ENCODE measurements at places on chromosomes 6 and 20. TPM values are rescaled to one million over a fixed set of nuclear protein-coding genes. Genes with fewer than 3 reads are reported as not detected.
A peak's percentile ranks its signal among the peaks of the same experiment; 100 is the strongest.

HS3ST5 gene
- not detected for total RNA-seq

DNA sequence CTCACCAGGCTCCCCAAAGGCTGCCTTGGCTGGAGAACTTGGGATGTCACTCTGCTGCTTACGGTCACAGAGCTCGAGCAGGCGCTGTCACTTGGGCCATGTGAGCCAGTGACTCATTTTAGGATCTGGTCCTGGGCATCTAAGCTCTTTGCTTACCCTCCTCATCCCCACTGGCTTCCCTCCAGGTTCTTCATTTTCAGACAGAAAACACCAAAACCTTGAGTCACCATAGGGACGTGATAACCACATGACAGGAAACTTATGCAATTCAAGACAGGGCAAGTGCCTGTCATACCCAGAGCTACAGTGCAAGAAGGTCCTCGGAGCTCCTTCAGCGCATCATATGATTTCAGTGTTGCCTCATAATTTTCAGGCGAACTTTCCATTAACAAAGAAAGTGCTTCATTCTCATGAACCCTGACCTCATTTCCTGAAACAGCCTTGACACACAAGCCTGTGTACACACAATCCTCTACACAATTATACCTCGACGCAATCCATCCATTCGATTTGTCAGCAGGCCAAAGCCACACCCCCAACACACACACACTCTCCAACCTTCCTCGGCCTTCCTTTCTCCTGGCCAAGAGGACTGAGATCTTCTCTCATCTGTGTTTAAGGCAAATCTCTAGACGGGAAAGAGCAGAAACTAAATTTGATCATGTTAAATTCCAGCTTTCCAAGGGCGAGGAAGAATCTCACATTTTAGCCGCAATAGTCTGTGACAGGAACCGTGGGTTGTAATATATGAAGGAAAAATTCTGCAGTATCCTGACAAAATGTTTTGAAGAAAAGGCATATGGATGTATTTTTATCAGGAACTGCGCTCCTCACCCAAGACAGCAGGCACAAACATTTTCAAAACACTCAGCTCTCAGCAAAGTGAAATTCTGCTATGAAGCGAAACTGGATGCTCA, 25.3 kb downstream of the TBC1D7 start:
- DNase-seq, result peak; percentile 78
- no peaks in the 10 kb centered on the region for H3K27me3 ChIP-seq
- H3K27ac ChIP-seq, result peak overlapping the region; percentile 85
- H3K4me1 ChIP-seq, result peaks cover 40% of the 10 kb centered on the region
- no peak overlapping the region for H3K4me3 ChIP-seq

DNA sequence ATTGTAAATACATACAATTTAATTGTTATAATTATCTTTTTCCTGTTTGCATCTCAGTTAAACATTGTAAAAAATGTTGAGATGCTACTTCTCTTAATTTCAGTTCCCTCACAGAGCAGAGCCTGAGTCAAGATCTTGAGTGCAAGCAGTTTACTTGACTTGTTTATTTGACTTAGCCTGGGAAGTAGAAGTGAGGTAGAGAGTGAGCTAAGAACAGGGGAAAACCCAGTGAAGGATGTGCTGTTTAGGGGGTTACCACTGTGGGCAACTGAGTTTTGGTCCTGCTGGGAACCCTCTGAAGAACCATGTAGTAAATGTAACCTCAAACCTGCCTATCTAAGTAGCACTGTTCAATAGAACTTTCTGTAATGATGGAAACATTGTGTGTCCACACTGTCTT, 495.2 kb upstream of the FLRT3 start:
- no peaks in the 10 kb centered on the region for H3K27me3 ChIP-seq
- no peaks in the 10 kb centered on the region for H3K4me1 ChIP-seq
- H3K27ac ChIP-seq, result no peak overlapping the region
- H3K36me3 ChIP-seq, result no peaks in the 10 kb centered on the region
- no peak overlapping the region for H3K4me3 ChIP-seq

DNA sequence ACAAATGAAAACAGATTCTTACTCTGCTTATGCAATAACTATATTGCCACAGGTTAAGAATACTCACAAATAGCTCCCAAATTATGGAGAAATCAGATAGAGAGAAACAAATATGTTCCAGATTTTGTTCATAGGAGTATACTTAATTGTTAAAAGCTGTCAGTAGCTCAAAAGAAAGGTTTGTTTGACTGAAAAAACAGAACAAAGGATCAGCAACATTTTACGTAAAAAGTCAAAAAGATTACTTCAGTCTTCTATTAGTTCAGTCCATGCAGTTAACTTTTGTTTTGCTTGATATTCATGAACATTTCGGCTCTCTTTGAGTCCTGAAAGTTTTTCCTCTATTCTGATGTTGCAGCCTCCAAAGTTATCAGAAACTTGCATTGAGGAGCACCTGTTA, 13.4 kb upstream of the NANP start:
- no peaks in the 10 kb centered on the region for H3K27me3 ChIP-seq
- H3K36me3 ChIP-seq, result peaks cover 40% of the 10 kb centered on the region
- DNase-seq, result no peak
- no peak overlapping the region for H3K27ac ChIP-seq

PRDM13 gene
- total RNA-seq, result not detected

OPRM1 gene
- not detected for total RNA-seq

SLC26A8 gene
- not detected for total RNA-seq

DNA sequence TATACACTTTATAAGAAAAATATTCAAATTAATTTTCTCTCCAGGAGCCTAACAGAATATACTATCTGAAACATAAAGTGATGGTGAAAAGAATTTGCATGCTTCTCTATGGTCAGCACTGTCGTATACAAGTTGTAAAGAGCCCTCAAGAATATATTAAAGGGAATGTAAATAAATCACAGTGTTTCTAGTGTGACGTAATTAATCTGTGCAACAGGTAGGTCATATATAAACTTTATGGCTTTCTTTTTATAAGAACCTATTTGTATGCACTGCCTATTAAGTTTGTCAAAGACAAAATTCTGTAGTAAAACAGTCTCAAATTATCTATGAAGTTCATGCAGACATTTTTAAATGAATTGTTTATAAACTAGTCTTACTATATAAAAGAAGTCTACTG, 347.9 kb upstream of the EYS start:
- no peak for DNase-seq
- H3K4me1 ChIP-seq, result no peaks in the 10 kb centered on the region
- H3K4me3 ChIP-seq, result no peak overlapping the region
- H3K27me3 ChIP-seq, result no peaks in the 10 kb centered on the region
- H3K27ac ChIP-seq, result no peak overlapping the region

GSTA3 gene
- not detected for total RNA-seq

DNA sequence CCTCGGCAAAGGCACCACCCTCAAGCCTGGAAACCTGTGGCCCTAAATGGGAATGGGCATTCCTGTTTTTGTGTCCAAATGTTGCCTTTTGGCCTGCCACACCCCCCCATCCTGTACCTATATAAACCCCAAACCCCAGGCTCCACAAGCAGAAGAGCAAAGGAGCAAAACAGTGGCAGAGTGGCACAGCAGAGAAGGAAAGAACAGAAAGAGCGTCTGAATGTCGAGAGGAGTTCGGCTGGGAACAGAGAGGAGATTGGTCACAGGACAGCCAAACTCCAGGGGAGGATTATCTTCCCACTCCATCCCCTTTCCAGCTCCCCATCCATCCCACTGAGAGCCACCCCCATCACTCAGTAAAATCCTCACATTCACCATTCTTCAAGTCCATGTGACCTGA, 58.0 kb upstream of the PREP start:
- no peak overlapping the region for H3K4me3 ChIP-seq
- DNase-seq, result no peak
- H3K27ac ChIP-seq, result no peak overlapping the region

GRCh38 chr20:6831461-6831860, 64.0 kb downstream of the BMP2 start:
- no peaks in the 10 kb centered on the region for H3K27me3 ChIP-seq
- H3K4me1 ChIP-seq, result no peaks in the 10 kb centered on the region
- H3K36me3 ChIP-seq, result no peaks in the 10 kb centered on the region
- no peak for DNase-seq

DNA sequence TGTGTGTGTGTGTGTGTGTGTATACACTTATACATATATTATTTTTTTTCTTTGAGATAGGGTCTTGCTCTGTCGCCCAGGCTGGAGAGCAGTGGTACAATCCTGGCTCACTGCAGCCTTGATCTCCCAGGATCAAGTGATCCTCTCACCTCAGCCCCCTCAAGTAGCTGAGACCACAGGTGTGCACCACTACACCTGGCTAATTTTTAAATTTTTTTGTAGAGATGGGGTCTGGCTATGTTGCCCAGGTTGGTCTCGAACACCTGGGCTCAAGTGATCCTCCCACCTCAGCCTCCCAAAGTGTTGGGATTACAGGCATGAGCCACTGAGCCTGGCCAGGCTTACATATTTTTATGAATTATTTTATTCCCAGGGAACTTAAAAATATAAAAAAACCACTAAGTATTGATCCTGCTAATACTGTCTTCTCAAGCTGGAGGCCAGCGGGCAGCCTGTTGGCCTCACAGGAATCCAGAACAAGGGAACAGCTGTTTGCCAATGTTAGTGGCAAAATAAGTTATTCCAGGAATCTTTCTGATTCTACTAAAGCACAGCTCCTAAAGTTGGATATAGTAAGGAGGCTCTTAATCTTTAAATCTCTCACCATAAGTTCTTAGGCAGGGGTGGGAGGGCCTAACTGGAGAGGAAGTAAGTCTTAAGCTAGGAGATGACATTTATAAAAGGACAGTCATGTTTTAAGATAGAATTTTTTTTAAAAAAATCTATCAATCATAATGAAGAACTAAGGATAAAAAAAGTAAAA, 135.5 kb upstream of the NUP153 start:
- no peaks in the 10 kb centered on the region for H3K4me1 ChIP-seq
- no peak overlapping the region for H3K4me3 ChIP-seq
- no peaks in the 10 kb centered on the region for H3K36me3 ChIP-seq

GRCh38 chr20:32470940-32471339, 112.8 kb downstream of the ASXL1 start:
- H3K27me3 ChIP-seq, result no peaks in the 10 kb centered on the region
- peaks cover 9% of the 10 kb centered on the region for H3K36me3 ChIP-seq
- peak overlapping the region; percentile 72 for H3K27ac ChIP-seq
- peaks cover 17% of the 10 kb centered on the region for H3K4me1 ChIP-seq

GRCh38 chr6:42179945-42180313, 6.8 kb downstream of the GUCA1A start:
- no peak overlapping the region for H3K4me3 ChIP-seq
- H3K27ac ChIP-seq, result no peak overlapping the region
- peaks cover 4% of the 10 kb centered on the region for H3K27me3 ChIP-seq
- peaks cover 5% of the 10 kb centered on the region for H3K4me1 ChIP-seq
- DNase-seq, result peak; percentile 61
- no peaks in the 10 kb centered on the region for H3K36me3 ChIP-seq

DNA sequence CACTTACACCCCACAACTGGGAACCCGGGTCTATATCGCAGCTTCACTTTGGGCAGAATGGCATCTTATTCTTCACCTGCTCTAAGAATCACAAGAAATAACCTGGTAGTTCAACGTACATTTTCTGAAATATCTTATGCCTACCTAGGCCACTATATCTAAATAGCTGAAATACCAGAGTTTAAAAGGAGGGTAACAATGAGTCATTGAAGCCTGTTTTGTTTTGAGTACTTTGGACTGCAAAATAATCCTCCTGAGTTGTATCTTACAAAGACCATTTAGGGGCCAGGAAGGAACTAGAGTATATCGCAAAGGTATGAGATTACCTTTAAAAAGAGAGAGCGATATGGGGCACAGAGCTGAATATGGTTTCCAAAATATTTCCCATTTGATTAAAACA, 96.7 kb upstream of the NUP153 start:
- no peaks in the 10 kb centered on the region for H3K36me3 ChIP-seq
- H3K27me3 ChIP-seq, result peaks cover 8% of the 10 kb centered on the region
- H3K4me3 ChIP-seq, result no peak overlapping the region
- DNase-seq, result no peak
- no peaks in the 10 kb centered on the region for H3K4me1 ChIP-seq
- no peak overlapping the region for H3K27ac ChIP-seq

PRDM1 gene
- 24.7 TPM for total RNA-seq

DNA sequence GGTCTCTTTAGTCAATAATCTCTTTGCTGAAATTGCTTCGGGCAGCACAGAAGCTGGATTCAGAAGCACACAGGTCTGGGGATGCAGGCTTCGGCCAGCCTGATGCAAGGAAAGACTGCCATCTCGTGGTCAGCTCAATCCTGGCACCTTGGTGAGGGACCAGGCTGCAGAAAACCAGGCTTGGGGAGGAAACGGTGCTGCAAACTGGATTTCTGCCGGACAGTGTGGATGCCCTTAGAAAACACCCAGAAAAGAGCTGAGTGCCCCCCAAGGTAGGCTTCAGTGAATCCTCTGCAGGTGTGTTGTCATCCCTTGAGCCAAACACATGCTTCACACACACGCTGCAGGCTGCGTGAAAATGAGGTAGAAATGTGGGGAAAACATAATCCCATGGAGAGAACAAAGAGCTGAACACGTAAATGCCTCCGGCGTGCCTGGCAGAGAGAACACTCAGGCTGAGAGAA, 89.8 kb upstream of the PAX1 start:
- H3K4me1 ChIP-seq, result no peaks in the 10 kb centered on the region
- no peak overlapping the region for H3K4me3 ChIP-seq
- no peaks in the 10 kb centered on the region for H3K36me3 ChIP-seq
- peak; percentile 61 for DNase-seq
- H3K27ac ChIP-seq, result no peak overlapping the region

- H3K36me3 ChIP-seq, result no peaks in the 10 kb centered on the region
- H3K4me1 ChIP-seq, result no peaks in the 10 kb centered on the region
- H3K4me3 ChIP-seq, result no peak overlapping the region
- H3K27ac ChIP-seq, result no peak overlapping the region
- no peak for DNase-seq
- no peaks in the 10 kb centered on the region for H3K27me3 ChIP-seq
Observed at GRCh38 chr6:97658090-97658489, 375.1 kb upstream of the MMS22L start.

DNA sequence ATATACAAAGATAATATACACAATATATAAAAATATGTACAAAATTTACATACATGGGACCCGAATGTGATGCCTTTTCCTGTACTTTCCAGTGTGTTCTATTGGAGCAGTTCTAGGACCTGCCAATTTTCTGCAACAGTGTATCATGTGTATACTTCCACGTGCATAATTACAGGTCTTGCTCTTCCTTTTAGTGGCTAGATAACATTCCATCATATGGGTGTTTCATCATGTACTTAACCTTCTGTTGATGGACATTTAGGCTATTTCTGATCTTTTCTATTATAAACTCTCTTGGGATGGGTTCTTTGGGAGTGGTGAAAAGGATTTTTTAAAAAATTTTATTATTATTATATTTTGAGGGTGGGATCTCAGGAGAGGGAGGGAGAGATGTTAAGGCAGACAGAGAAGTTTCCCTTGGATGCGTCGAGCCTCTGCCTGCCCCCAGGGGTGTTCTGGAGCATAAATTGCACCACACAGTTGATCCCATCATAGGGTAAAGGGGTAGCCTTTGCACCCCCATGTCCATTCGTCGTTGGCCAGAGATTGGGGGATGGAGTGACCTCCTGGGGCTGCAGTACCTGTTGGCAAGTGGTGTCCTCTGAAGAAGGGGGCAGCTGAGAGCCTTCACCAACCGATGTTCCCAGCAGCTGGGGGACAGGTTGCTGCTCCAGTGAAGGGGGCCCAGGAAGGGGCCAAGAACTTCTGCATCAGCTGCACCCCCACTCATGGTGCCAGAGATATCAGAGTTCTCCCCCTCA, 110.3 kb downstream of the TOX2 start:
- no peak for DNase-seq
- H3K27ac ChIP-seq, result no peak overlapping the region
- no peaks in the 10 kb centered on the region for H3K36me3 ChIP-seq
- H3K4me1 ChIP-seq, result peaks cover 25% of the 10 kb centered on the region
- no peak overlapping the region for H3K4me3 ChIP-seq
- H3K27me3 ChIP-seq, result peaks cover 15% of the 10 kb centered on the region

Measured in activated CD8-positive, alpha-beta T cell treated with anti-CD3 and anti-CD28 coated beads for 36 hours (primary cell).